ENCODE measurements at places on chromosomes 5 and 9.

DNA sequence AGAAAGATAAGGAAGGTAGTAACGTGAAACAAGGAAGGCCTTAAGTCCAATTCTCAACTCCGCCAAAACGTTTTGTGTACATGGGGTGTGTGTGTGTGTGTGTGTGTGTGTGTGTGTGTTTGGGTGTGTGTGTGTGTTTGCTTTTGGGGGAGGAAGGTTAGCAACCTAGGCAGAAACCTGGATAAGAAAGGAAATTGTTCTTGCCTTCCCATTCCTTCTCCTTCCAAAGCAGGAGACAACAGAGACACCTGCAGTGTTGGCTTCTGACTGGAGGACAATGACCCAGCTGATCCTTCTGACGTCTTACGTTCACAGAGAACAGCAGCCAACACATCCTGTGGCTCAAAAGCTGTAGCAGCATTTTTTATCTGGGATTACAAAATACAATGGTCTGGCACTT is 4.1 kb upstream of the CCNG1 start:
- no peak for DNase-seq

DNA sequence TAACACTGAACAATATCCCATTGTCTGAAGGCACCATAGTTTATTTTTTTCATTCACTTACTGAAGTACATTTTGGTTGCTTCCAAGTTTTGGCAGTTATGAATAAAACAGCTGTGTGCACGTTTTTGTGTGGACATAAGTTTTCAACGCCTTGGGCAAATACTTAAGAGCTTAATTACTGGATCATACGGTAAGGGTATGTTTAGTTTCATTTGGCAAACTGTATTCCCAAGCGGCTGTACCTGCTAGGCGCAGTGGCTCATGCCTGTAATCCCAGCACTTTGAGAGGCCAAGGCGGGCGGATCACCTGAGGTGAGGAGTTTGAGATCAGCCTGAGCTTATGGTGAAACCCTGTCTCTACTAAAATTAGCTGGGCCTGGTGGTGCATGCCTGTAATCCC is 63.7 kb upstream of the FAM120A start:
- DNase-seq, result no peak

DNA sequence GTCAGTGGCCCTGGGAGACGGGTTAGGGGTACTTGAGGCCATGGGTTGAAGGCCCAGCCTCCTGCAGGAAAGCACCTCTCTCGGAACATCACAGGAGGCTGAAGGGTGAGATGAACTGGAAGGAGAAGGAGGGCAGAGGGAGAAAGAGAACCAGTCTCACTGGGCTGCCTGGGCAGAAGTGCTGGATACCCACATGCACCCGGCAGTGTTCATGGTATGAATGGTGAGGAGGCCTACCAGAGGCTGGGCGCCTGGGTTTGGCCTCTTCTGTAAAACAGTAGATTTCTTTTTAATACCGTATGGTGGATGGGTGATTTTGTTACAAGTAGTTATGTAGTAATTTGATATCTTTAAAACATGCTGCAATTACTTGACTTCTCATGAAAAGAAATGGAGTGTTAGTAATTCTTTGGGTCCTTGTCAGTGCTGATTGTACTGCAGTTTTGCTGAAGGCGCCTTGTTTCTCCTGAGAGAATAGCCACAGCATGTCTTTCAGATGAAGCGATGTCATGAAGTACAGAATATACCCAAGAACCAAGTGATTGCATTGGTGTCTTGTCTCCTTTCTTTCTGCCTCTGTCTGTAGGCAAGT is 258.6 kb downstream of the FANCC start:
- no peak for DNase-seq

DNA sequence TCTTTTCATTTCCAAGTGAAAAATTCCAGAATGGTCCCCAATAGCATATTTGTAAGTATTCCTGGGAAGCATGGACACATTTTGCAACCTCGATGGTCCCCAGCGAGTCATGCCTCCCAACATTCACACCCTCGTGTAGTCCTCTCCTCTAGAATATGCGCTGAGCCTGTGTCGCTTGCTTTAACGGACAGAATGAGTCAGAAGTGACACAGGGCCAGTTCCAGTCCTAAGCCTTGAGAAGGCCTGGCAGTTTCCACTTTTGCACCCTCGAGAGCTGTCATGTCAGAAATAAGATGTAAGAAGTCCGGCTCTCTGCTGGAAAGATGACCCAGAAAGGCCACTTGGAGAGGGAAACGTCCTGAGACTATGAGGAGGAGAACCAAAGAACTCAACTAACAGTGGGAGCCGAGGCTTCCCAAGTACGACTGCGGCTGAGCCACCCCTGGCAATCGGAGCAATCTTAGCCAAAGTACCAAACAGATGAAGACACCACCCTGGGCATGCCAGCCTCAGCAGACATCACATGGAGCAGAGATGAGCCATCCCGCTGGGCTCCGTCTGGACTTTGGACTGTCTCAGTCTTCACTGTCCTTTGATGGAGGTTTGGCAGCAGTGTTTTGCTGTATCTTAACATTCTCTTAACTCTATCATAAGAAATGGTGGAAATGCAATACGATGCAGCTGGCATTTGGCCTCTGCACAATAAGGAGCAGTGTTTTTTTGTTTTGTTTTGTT is 42.6 kb upstream of the GFPT2 start:
- DNase-seq, result no peak

- peak; percentile 86 for DNase-seq
Measured at GRCh38 chr5:178279723-178280438, 47.3 kb upstream of the PHYKPL start.

- DNase-seq, result no peak
Measured at GRCh38 chr9:136292591-136293448, 11.1 kb downstream of the CCDC187 start.

DNA sequence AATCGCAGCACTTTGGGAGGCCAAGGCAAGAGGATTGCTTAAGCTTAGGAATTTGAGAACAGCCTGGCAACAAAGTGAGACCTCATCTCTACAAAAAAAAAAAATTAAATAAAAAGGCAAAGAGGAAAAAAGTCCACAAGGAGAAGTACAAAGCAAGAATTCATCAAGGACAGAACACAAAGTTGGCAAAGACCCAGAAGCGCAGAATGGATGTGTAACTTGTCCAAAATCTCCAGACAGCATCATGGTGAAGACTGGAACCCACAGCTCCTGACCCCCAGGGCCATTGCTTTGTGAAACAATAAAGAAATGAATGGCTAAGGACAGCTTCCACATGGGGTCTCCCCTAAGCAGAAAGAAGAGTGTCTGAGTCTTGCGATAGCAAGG is 7.8 kb downstream of the HSD17B3 start:
- no peak for DNase-seq

DNA sequence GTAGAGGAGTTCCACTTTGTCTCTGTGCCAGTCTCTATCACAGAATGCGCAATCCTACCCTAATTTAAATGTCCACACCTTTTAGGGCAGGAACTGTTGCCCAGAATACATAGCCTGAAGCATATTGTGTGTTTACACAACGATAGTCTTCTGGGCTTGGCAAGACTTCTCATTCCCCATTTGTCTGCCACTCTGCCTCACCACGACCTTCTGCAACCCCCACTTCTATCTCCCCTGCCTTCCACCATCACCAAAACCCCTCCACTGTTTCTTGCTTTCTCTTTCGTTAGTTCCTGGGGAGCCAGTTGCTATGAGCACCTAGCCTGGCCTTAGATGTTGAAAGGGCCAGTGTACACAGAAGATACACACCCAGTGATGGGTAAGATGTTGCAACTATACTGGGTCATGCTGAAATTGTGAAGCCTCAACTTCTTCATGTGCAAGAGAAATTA is 883 bp upstream of the RNF145 start:
- peak; percentile 67 for DNase-seq

GRCh38 chr9:13484186-13484585 is 204.7 kb upstream of the MPDZ start:
- DNase-seq, result no peak

DNA sequence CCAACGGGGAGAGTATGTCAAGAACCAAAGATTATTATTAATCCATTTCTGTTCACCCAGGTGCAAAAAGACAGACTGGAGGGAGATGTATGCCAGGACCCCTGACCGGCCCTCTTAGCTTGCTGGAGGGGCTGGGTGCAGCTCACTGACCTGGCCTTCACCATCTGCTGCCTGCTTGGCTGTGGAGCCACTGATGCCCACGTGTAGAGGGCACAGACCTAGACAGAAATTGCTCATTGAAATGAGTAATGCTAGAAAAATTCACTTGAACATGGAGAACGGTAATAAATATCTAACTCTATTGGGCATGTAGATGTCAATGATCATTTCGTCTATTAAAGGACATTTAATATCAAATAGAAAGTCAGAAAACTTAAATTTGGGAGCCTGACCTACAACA is 58.8 kb upstream of the ERCC6L2 start:
- no peak for DNase-seq

- no peak for DNase-seq
Measured at GRCh38 chr5:97071101-97071500, 71.3 kb downstream of the LIX1 start.

- DNase-seq, result no peak
Measured at GRCh38 chr9:92563116-92564100, 27.6 kb upstream of the ECM2 start.
